Right lobe of liver (tissue), 6 donors: ENCODE measurements at places on chromosomes 13 and 19.

- no peak for DNase-seq
Observed at GRCh38 chr19:48506138-48506733, 5.4 kb downstream of the LMTK3 start.

DNA sequence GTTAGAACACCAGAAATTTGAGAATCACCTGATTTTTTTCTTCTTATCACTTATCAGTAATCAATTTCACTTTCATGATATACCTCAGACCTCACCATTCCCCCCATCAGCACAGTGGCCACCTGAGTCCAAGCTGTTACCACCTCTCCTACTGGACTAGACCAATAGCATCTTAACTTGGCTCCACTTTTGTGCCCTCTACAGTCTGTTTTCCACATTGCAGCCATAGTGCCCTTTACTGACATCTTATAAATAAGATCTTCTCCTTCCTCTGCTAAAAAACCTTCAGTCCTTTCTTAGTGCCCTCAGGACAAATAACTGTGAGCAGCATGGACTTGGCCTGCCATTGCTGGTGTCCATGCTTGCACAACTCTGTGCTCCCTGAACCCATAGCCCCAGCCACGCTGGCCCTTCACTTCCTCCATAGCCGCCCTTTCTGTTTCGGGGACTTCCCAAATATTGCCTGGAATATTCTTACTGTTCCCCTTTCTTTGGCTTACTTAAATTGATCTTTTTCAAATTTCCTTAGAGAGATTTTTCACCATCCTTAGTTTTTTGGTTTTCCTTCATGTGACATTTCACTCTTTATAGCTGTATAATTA lies 380.8 kb downstream of the LMO7 start:
- no peak for DNase-seq

- peak; percentile 8 for DNase-seq
Observed at GRCh38 chr19:33649627-33650305, 28.0 kb downstream of the CHST8 start.

DNA sequence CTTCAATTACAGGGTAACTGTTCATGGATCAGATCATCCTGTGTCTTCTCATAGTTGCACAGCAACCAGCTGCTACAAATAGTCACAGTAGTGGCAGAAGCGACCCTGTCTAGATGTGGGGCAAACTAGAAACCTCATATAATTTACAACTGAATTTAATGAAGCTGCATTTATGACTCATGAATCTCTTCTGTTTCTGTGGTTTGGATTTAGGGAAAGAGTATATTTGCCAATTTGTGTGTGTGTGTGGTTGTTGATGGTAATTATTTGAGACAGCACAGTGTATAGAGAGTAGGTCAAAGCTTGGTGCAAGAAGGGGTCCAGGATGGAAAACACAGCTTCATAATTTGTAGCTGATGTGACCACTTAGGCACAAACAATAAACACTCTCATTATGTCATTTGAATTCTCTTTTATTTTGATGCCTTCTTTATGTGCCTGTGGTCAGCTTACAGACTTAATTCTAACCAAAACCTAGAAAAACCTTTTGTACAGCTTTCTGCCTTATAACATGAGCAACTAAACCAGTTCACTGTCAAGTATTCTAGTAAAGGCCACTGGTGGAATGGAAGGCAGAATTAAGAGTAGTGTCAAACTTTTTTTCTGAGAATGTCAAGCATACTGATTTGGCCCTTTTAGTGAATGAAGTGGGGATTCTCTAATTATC lies 218.1 kb downstream of the TBC1D4 start:
- no peak for DNase-seq

GRCh38 chr19:46555628-46556280 lies 45.4 kb upstream of the CALM3 start:
- DNase-seq, result no peak

- peak; percentile 51 for DNase-seq
Observed at GRCh38 chr13:112722433-112723263, 32.8 kb downstream of the ATP11A start.

DNA sequence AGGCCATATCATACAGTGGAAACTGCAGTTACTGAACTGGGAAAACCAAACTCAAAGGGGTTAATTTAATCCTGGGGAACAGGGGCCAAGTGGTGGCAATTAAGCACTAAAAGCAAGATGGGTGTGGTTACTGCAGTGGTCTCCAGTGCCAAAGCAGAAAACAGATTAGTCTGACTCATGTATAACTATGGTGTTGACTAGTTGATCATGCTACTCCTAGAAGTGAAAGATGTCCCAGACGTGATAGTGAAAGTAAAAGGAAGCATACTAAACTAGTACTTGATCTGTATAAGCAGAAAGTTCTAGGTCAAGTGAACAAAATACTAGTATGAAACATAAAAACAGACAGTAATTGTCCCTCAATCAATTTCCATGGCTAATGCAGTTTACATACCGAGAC lies 360.0 kb upstream of the SLITRK5 start:
- DNase-seq, result no peak

DNA sequence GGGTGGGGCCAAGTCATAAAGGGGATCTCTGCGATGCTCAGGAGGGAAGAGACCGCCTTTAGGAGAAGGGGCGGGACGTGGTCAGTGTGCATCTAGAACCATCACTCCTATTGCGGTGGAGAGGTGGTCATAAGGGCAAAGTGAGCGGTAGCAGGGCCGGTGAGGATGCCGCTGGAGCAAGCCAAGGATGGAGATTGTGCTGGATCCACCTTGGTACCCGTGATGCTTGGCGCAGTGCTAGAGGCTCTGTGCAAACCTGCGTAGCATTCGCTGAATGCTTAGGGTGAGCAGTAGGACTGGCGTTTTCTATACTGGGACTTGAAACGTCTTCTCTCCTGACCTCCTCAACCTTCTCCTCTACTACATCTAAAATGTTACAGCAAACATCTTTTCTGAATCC lies 294.2 kb downstream of the FGF9 start:
- no peak for DNase-seq
